ENCODE measurements at places on chromosomes 2 and 18.

GRCh38 chr2:234753701-234754100 is 198.1 kb upstream of the SH3BP4 start:
- DNase-seq, result no peak

- DNase-seq, result no peak
These were observed 38.2 kb downstream of the LMAN2L start for GRCh38 chr2:96701636-96702035.

- no peak for DNase-seq
These were observed 107.3 kb downstream of the TMEFF2 start for GRCh38 chr2:192087398-192087958.

DNA sequence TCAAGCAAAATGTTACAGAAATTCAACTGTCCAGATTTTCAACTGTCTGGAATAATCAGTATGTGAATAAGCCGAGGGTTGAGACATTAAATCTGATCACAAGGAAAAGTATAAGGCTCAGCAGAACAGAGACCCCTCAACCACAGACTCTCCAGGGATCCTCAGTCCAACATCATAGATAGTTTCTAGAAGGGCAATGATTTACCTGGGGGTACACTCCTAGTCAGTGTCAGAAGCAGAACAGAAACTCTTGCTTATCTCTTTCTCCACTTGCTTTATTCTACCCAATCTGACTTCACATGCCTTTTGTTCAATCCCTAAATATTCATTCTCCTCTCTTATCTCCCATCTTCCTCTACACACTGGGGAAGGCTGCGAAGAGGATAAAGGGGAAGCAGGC is 36.4 kb downstream of the ICOS start:
- no peak for DNase-seq

GRCh38 chr2:231600619-231601355 is 8.1 kb downstream of the TEX44 start:
- no peak for DNase-seq

GRCh38 chr2:3146175-3146574 is 231.4 kb downstream of the EIPR1 start:
- DNase-seq, result no peak

DNA sequence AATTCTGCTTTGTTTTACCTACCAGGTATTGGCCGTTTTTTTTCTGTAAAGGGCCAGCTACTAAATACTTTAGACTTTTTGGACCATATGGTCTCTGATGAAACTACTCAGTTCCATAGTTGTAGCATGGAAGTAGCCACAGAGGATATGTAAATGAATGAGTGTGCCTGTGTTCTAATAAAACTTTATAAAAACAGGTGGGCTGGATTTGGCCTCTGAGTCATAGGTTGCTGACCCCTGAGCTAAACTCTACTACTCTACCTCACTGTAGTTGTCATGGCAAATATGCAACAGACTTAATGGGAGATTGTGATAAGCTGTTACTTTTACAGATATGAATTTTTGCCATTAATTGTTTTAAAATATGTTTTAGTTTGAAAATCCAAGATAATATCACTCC is 19.7 kb downstream of the CLIP4 start:
- DNase-seq, result no peak

DNA sequence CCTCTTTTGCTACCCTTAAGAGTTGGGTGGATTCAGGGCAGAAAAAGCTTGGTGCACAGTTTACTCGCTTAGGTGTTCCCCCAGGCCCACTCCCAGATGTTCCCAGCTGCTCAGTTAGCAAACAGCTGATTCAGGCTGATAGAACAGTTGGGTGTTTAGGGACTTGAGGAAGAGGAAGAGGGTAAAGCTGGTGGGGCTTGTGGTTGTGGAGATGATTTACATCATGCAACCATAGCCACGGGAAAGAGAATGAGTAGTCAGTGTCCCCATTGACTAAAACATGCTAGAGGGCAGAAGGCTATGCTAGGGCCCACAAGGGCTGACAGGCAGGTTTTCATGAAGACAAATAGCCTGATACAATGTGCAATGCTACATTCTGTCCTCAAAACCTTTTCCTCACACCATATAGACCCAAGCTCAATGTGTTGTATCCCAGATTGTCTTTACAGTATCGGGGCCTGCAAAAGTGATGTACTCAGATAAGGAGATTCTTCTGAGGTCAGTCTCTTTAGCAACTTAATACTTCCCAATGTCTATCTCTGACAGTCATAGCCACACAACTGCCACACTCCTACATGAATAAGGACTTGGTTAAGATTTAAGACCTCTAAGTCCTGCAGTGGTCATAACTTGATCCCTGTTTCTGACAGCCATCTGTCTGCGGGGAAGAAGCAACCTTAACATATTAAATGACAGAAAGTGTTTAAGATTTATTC is 15.6 kb downstream of the COLEC12 start:
- no peak for DNase-seq

DNA sequence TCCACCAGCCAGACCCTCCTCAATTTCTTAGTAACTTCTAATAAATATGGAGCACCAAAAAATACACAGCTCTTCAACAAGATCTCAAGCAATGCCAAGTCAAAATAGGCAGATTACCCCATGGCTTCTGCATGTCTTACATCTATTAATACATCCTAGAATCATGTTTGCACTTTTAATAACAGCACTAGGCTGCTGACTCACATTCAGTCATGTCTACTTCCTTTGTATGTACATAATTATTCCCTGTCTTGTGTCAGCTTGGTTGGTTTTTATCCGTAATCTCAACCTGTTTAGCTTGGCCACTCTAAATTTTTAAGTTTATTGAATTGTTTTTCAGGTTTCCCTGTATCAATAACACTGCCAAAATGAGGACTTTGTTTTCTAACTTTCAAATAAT is 420.1 kb upstream of the ACVR2A start:
- DNase-seq, result no peak

- no peak for DNase-seq
These were observed 162.5 kb upstream of the SETBP1 start for GRCh38 chr18:44518091-44518615.

DNA sequence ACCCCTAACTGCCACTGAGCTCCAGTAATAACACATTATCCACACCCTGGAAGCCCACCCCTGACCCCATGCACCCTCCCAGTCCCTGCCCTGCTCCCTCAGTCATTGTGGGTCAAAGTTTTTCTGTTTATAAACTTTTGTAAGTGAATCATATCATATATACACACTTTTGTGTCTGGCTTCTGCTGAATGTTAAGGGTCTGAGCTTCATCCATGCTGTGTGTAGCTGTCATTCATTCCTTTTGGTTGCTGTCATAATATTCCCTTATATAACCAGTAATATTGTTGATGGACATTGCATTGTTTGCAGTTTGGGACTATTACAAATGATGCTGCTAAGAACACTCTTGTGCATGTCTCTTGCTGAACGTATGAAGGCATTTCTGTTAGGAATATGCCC is 14.5 kb downstream of the CNNM4 start:
- DNase-seq, result no peak

- no peak for DNase-seq
These were observed 4.3 kb downstream of the TMEFF2 start for GRCh38 chr2:192190474-192190873.

GRCh38 chr2:65922794-65923193 is 490.4 kb upstream of the SPRED2 start:
- DNase-seq, result no peak

DNA sequence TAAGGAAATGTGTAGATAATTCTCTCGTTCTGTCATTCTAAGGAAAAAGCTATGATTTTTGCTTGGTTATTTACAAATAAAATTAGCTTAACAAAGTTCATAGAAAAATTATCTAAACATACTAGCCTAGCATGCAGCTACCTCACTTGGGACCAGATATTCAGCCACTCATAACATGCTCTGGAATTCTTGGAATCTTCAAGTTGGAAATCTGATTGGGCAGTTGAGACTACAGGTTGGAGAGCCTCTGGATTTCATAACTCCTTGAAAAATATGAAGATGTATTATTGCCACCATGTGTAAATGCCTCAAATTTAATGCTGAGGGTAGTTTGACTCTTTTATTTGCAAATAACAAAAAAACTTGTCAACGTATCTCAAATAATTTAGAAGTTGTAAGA is 132.2 kb upstream of the GULP1 start:
- no peak for DNase-seq

- DNase-seq, result no peak
These were observed 45.6 kb downstream of the RAMP1 start for GRCh38 chr2:237904831-237905599.

- DNase-seq, result no peak
These were observed 18.7 kb downstream of the DBI start for GRCh38 chr2:119385466-119385865.

DNA sequence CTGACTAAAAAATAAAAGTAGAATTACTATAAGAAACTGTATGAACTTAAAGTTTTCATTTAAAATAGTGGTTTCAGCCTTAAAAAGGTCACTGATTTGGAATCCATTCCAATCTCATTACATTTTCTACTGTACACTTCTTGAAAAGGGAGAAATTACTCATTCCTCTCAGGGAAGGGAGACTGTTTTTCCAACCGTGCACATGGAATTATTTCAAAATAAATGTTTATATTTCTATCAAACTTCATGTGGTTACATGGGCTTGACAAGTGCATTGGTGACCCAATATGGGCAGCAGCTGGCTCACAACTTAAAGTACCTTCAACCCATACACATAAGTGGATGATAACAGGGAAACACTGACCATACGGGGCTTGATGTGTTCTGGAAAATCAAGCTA is 324.5 kb upstream of the THUMPD2 start:
- DNase-seq, result no peak

- DNase-seq, result no peak
These were observed 438.5 kb downstream of the ZNF516 start for GRCh38 chr18:76056471-76057110.

DNA sequence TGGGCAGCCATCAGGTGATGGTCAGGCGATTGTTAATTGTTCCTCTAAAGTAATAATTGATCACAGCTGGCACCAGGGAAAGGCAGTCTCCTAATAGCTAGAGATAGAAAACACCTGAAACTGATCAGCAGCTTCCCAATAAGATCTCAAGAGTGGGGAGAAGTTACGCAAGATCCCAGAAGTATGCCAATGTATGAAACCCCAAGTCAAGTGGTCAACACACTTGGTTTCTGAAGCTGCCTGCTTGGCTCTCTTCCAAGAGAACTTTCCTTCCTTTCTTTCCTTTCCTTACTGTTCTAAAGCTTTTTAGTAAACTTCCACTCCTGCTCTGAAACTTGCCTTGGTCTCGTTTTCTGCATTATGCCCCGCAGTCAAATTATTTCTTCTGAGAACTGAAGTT is 201.6 kb upstream of the SKOR2 start:
- no peak for DNase-seq

DNA sequence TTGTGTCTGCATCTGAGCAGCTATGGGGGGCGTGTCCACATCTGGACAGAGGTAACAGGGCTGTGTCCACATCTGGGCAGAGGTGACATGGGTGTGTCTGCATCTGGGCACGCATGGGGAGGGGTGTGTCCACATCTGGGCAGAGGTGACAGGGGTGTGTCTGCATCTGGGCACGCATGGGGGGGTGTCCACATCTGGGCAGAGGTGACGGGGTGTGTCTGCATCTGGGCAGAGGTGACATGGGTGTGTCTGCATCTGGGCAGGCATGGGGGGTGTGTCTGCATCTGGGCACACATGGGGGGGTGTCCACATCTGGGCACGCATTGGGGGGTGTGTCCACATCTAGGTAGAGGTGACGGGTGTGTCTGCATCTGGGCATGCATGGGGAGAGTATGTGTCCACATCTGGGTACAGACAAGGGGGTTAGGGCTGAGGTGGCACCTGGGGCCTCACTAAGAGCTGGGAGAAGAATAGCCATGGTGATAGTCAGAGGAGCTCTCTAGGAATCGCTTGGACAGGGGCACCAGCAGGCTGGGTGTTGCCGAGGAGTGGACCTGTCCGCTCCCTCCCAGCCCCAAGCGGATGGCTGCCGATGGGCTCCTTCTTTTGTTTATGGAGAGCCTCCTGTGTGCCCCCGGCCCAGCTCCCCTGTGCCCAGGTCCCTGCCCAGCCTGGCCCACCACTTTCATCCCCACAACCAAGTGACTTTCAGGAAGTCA is 177.8 kb downstream of the EIPR1 start:
- no peak for DNase-seq

GRCh38 chr2:80527119-80527518 is 222.6 kb upstream of the LRRTM1 start:
- no peak for DNase-seq

- DNase-seq, result no peak
These were observed 518 bp upstream of the NFU1 start for GRCh38 chr2:69437751-69438154.

DNA sequence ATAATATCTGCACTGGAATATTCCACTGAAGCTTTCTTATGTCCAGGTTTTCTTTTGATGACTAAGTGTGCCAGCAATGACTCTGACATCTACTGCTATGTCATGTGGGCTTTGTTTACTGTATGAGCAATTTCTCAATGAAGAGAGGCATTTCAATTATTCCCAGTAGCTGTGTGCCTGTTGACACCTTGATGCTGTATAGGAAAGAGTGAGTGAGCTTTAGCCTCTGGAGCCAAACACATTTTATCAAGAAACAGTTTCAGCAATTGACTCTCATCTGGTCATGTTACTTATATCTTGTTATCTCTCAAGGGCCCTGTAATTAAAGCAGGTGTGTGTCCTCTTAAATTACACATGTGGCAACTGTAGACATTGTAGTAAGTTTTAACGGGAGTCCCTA is 493.2 kb upstream of the FANCL start:
- no peak for DNase-seq

DNA sequence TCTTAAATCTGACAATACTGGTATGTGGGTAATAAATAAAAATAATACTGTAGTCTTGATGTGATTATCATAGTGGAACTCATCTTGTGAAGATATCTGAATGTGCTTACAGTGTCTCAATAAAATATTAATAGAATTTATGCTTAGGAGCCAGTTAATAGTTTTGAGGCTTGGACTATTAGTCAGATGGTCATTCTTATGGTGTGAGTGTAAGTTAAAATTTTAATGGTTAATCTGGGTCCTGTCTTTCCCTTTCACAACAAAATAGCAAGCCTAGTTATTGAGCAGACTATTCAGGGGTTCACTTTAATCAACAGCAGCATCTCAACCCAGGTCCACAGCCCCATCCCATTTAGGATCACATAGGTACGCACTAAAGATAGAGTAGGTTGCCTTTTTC is 138.9 kb downstream of the HAUS1 start:
- DNase-seq, result no peak

- DNase-seq, result no peak
These were observed 2.7 kb downstream of the MIB1 start for GRCh38 chr18:21743166-21743832.

DNA sequence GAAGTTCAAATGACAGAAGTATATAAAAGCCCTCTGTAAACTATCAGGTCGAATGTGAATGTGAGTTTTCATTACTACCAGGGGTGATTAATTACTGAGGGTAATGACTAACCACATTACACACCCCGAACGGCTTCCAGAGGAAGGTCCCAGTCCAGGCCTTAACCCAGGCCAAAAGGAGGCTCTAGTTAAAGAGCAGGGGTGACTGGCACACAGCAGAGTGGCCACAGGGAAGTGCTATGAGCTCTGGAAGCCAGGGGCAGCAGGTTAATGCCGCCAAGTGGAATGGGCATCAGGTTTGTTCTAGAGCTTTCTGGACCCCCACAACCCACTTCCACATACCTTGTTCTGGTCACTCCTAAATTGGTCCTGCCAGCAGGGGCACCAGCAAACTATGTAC is 87.7 kb downstream of the BCL11A start:
- no peak for DNase-seq

- peak; percentile 48 for DNase-seq
These were observed 633 bp upstream of the RNF152 start for GRCh38 chr18:61893309-61893970.

All from WTC11 (cell line).